Retina (tissue), 1 donor: ENCODE measurements at places on chromosomes 13 and 19.
A peak's percentile ranks its signal among the peaks of the same experiment; 100 is the strongest.

- DNase-seq = no peak
Measured at GRCh38 chr13:95636853-95637252, 7.7 kb downstream of the DZIP1 start.

DNA sequence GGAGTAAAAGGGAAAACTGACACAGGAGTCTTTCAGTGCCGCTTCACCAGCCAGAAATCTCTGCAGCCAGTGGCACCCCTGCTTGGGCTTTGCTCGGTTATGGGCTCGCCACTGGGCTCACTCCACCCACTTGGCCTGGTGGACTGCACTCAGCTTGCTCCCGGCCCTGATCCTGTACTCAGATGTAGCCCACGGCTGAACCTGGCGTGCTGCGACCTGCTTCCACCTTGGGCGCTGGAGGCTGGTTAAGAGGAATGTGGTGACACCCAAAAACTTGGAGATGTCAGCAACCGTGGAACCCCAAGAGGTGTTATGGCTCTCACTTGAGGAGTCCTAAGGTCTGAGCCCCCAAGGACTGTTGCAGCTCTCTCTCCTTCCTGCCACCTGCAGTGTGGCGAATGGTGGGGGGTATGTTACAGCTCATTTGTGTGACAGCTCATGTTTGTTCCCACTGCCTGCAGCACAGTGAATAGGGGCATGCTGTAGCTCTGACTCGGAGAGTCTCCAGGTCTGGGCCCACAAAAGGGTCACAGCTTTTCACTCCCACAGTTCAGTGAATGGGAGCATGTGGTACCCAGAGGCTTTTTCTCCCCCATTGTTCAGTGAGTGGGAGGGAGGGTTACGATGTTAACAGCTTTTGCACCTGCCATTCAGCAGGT, 1124.5 kb upstream of the ATXN8OS start:
- no peak for DNase-seq

DNA sequence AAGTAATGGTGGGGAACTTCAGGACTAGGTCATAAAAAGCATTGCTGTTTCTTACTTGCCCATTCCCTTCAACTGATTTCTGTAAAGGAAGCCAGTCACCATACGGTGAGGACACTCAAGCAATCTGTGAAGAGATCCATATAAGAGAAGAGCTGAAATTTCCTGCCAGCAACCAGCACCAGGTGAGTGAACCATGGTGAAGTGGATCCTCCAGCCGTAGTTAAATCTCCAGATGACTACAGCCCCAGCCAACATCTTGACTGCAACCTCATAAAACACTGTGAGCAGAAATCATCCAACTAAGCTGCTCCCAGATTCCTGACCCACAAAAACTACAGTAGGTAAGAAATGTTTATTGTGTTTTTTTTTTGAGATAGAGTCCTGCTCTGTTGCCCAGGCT, 3.8 kb upstream of the SLC6A16 start:
- no peak for DNase-seq

GRCh38 chr13:57123681-57124080, 17.0 kb upstream of the PRR20A start:
- no peak for DNase-seq

DNA sequence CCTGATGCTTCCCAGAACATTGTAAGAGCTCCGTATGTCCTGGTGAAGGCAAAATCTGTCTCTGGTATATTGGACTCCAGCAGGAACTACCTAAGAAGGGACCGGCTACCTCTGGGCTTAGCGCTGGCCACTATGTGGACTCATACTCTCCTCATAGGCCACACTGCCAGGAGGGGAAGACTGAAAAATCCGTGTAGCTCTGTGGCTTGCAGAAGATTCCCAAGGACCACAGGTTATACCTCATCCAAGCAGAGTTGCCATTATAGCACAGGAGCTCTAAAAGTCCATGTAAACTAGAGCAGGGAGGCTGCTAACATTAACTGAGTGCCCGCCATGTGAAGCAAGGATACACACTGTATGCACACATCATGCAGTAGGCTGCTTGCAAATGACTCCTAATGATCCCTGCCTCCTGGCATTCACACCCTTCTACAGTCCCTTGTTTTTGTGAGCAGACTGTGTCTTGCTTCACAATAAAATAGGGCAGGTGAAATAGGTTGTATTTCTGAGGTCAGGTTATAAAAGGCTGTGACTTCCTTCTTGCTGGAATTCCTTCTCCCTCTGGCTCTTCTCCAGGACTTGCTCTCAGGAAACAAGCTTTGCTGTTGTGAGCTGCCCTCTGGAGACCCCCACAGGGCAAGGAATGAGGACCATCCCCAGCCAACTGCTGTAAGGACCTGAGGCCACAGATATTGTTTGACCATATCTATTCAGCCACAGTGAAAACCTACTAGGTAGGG, 192.6 kb upstream of the UBL3 start:
- no peak for DNase-seq

GRCh38 chr13:95352486-95352885, 51.2 kb upstream of the ABCC4 start:
- DNase-seq = no peak

DNA sequence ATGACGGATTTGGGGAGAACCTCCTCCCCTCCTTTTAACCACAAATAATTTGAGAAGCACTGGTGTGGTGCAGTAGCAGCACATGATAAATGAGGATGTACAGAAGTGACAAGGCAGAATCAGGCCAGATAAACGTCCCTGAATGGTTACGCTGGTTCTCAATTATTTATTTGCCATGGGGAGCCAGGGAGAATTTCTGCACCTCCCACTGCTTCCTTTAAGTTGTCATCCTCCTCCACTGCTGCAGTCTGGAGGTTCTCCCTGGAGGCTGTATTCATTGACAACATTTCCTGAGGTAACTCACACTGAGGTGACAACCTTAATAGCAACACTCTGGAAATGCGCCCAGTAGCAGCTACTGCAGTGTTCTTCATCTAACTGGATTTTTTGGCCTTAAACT, 308.9 kb upstream of the SLITRK1 start:
- DNase-seq = peak; percentile 29

DNA sequence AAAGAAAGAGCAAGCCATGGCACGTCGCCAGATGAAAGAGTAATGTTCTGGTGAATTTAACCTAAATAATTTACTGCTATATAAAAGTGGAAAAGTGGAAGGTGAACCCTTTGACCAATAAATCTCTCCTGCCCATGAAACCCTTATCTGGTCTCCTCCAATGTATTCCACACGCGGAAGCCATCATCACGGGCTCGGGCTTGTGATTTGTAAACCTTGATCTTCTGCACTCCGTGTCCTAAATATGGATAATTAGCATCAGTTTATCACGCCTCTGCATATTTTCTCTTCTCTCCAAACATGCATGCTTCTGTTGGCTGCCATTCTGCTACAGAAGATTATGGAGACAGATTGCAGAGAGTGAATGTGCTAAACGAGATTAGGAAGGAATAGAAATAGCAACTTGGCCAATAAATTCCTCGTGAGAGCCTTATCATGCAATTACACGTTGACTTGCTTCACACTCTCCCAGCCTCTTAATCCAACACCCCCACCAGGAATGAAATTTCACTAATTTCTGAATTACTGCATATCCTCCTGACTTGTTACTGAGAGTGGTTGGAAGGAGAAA, 34.5 kb downstream of the SOX1 start:
- no peak for DNase-seq

GRCh38 chr13:37585541-37585940, 13.0 kb downstream of the POSTN start:
- DNase-seq = no peak

DNA sequence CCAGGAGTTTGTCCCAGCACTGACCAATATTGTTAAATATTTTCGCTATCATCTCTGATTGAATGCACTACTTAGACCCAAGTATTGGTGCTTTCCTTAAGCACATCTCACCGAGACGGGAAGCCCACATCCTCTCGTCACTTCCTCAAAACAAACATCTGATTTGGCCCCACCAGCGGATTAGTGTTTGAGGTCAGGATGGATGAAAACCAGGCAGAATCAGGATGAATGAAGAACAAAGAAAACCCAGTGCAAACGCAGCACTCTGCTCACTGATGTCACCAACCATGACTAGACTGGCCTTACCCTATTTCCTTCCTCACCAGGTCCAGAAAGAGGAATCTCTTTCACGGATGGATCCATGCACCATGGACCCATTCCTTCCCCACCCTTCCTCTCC, 6.0 kb downstream of the PLAUR start:
- DNase-seq = no peak

DNA sequence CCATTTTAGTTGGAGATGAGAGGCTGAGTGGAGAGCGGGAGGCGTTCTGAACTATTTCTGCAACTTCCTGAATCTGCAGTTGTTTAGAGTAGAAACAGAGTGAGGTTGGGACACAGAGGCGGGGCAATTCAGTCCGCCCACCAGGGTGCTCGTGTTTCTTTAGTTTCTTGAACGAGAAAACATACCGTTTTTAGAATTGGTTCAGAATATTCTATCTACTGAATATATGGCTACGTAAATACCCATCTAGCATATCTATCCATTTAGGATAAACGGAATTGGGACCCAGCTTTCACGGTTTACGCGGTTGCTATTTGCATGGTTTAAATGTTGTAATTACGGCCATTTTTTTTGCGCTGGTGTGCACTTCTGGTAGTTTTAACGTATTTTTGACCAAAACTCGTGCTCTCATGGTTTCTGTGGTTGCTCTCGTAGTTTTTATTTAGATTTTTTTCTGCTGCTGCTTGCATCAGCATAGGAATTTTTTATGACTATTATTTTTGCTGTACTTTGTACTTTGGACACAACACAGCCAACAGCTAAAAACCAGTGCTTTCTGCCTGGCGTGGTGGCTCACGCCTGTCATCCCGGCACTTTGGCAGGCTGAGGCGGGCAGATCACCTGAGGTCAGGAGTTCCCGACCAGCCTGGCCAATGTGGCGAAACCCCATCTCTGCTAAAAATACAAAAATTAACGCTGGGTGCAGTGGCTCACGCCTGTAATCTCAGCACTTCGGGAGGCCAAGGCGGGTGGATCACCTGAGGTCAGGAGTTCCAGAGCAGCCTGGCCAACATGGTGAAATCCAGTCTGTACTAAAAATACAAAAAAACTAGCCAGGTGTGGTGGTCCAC, 32.7 kb downstream of the TIMM13 start:
- DNase-seq = no peak

DNA sequence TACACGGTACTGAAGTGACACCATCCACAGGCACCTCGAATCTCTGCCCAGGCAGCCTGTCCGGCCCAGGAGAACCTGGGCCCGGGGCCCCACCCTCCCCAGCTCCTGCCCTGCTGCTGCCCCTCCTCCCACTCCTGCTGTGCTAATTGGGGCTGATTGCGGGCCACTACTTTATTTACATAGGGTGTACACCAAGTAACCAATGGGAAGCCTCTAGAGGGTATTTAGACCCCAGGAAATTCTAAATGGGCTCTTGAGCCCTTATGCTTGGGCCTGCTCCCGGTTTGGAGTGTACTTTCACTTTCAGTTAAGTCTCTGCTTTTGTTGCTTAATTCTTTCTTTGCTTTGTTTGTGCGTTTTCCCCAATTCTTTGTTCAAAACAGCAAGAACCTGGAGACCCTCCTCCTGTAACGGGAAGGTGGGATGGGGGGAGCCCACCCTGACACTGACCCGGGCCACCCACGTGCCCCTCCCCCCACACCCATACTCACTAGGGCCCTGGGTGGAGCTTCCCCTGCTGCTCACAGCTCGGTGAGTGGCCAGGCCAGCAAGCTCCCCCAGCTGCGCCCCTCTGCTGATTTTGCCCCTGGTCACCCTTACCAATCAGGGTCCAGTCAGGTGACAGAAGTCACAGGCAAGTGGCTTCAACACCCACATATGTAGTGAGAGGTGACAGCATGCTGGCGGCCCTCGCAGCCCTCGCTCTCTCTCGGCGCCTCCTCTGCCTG, 9.4 kb downstream of the SCGB2B2 start:
- DNase-seq = no peak

GRCh38 chr13:70469077-70469476, 360.8 kb upstream of the KLHL1 start:
- DNase-seq = no peak

DNA sequence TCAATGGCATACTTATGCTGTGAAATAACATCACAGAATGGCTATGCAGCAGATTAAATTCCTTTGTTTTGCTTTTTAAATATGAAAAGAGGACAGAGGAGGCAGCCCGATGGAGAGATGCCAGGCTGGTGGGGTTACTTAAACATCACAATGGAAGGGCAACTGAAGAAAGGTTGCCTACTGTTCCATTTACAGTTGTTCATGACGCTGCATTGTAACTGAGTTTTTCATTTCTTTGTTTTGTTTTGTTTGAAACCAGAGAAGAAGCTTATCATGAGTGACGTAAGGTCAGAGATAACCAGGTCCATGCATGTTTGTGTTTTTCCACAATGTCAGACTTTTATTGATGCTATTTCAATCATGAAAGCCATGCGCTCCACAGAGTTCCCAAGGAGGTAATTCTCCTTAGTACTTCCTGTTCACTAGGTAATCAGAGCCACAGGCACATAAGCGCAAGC, 273.8 kb downstream of the LHFPL6 start:
- DNase-seq = no peak

DNA sequence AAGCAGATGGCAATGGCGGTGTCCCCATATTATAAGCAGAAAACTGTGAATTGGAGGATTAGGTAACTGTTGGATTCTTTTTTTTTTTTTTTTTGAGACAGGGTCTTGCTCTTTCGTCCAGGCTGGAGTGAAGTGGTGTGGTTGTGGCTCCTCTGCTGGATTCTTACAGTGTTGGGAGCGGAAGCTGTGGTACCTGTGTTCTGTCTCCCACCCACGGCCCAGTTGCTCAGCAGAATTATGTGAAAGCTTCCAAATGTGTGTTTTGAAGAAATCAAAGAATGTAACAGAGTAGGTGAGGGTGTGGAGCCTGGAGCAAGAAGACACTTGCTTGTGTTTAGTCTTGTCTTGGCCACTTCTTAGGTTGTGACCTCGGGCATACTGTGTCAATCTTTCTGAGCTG, 295.6 kb downstream of the SHISA2 start:
- DNase-seq = no peak

- DNase-seq = no peak
Measured at GRCh38 chr19:13207846-13208671, 57.8 kb downstream of the IER2 start.

DNA sequence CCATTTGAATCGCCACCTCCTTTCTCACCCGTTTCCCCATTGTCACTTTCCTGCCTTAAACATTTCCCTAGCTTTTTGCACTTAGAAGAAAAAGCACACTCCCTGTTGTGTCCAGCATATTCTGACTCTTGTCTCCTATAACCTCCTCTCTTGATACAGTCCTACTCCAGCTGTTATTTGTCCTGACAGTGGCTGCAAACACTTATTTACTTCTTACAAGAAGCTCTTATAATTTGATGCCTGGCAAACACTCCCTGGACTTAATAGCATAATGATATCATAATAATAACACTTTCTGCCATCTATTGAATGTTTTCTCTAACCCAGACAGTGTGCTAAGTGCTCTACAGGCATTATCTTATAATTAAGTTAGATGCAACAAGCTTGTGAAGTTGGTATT, 76.6 kb downstream of the DGKH start:
- no peak for DNase-seq

GRCh38 chr19:46823049-46823448, 27.6 kb downstream of the AP2S1 start:
- DNase-seq = no peak
